ENCODE measurements at places on chromosomes 13 and 19.

GRCh38 chr13:95505986-95506385 is 46.5 kb upstream of the CLDN10 start:
- no peak for DNase-seq

DNA sequence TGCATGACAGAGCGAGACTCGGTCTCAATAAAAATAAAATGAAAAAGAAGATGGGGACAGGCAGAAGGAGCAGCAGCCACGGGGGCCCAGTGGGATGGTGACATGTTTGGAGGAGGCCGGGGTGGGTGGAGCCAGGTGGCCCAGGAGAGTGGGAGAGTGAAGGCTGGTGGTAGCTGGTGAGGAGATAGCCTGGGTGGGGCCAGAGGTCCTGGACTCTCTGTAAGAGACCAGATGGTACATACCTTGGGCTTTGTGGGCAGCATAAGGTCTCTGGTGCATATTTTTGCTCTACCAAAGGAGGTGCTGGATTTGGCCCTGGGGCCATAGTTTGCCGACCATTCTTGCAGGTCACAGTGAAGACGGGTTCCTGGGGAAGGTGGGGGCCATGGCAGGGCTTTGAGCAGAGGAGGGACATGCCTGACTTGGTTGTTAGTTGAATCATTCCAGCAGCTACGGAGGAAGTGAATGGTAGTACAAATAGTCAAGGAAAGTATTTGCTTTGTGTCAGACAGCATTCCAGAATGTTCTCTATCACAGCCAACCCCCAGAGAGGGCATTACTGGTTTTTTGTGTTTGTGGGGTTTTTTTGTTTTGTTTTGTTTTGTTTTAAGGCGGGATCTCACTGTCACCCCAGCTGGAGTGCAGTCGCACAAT is 69.1 kb downstream of the ARHGEF18 start:
- DNase-seq: no peak

- DNase-seq: no peak
Observed at GRCh38 chr13:44276061-44276460, 97.6 kb upstream of the SERP2 start.

- DNase-seq: no peak
Observed at GRCh38 chr19:14843578-14843977, 5.1 kb downstream of the OR7A10 start.
